NCI-H2081 (cell line): ENCODE measurements at places on chromosomes 12 and 14.

DNA sequence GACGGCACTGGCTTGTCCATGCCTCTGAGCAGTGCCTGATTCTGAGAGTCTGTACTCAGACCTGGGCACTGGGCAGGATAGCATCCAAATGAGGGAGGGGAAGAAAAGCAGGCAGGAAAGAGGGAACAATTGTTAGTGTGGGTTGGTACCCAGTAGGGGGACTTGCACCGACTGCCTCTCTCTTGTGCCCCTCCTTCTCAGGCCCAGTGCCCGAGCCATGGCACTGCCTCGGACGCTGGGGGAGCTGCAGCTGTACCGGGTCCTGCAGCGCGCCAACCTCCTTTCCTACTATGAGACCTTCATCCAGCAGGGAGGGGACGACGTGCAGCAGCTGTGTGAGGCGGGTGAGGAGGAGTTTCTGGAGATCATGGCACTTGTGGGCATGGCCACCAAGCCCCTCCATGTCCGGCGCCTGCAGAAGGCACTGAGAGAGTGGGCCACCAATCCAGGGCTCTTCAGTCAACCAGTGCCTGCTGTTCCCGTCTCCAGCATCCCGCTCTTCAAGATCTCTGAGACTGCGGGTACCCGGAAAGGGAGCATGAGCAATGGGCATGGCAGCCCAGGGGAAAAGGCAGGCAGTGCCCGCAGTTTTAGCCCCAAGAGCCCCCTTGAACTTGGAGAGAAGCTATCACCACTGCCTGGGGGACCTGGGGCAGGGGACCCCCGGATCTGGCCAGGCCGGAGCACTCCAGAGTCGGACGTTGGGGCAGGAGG is 2.2 kb downstream of the NAB2 start:
- no peak for DNase-seq

DNA sequence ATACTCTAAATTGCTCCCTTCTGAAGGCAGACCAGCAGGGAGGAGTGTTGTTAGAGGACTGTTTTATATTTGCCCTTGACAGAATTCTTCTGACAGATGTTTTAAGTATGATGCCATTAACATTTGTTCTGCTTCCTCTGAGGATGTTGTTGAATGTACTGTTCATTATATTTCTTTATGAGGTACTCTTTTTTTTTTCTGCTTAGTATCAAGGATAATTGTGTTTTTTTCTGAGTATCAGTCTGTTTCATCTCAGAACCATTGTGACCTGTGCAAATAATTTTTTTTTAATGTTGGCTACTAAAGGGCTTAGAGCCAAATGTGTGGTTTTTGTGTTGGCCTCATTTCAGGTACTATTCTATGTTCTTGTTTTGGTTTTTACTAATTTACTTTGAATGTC is 10.6 kb downstream of the METAP2 start:
- no peak for DNase-seq

- no peak for DNase-seq
These were observed 53.0 kb downstream of the NCOR2 start for GRCh38 chr12:124514145-124514995.

DNA sequence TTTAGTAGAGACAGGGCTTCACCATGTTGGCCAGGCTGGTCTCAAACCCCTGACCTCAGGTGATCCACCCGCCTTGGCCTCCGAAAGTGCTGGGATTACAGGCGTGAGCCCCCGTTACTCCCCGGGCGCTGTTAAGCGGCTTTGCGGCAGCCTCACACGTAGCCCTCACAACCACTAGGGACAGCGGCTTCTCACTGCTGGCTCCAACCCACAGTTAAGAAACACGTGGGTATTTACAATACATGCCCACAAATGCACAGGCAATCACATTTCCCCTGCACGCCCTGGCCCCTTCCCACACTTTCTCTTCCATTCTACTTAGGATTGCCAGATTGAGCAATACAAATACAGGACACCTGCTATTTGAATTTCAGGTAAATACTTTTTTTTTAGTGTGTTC is 37.0 kb upstream of the EIF5 start:
- no peak for DNase-seq

DNA sequence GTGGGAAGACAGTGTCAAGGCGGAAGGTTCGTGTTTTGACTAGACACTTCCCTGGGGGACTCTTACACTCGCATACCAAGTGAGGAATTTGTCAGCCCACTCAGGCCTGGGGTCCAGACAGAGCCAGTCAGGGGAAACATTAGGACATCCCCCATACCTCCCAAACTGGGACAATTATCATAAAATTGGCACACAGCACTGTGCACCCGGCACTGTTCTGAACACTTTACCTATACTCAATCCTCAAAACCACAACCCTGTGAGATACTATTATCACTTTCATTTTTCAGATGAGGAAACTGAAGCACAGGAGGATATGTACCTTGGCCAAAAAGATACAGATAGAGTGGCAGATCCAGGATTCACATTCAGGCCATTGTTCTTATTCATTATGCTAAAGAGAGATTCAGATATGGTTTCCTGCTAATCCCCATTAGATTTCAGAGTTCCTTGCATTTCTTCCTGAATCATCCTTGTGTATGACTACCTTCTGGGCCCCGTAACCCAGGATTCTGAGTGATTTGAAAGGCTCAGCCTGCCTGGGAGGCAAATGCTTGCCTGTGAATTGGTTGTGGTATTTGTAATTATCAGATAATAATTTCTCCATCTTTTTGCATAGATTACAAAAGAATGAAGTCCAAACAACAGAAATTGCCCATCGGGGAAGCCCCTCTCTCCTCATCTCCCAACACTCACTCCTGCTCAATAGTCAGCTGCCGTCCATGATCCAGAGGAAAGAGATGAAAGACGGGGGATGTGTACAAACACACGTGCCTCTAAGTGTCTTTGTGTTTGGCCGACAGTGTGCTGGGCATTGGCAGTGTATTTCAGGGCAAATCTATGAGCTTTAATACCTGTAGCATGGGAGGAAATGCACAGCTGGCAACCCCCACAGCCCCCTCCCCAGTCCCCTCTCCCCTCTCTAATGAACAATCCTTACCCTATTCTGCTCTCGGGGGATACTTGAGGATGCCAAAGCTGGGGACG is 4.6 kb downstream of the TAC3 start:
- no peak for DNase-seq

DNA sequence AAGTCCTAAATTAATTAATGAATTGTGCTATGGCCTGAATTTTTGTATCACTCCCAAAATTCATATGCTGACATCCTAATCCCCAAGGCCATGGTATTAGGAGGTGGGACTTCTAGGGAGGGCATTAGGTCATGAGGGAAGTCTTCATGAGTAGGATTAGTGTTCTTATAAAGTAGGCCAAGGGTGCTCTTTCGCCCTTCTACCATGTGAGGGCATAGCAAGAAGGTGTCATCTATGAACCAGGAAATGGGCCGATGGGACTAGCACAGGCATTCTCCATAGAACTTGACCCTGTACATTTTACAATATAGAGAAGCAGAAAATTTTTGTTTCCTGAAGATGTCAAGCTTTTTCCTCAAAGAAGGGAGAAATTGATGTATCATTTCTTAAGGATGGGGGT is 12.5 kb downstream of the SYT10 start:
- DNase-seq = no peak

DNA sequence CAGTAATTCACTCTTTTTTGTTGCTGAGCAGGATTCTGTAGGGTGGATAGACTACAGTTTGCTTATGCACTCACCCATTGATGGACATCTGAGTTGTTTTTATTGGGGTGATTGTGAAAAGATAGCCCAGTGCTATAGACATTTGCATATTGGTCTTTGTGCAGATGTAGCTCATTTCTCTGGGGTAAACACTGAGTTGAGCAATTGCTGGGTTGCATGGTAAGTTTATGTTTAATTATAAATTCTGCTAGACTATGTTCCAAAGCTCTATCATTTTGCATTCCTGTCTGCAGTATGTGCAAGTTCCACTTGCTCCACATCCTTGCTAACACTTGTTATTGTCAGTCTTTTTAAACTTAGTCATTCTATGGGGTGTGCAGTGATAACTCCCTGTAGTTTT is 65.4 kb upstream of the RFLNA start:
- no peak for DNase-seq

GRCh38 chr12:65121049-65121955 is at the start of gene WIF1:
Gene WIF1 (minus strand): TSS chr12:65121305. CDS start chr12:65121191, 114 bp downstream.
- DNase-seq = peak; percentile 32

- no peak for DNase-seq
These were observed 25.4 kb downstream of the PRORP start for GRCh38 chr14:35147711-35148110.

DNA sequence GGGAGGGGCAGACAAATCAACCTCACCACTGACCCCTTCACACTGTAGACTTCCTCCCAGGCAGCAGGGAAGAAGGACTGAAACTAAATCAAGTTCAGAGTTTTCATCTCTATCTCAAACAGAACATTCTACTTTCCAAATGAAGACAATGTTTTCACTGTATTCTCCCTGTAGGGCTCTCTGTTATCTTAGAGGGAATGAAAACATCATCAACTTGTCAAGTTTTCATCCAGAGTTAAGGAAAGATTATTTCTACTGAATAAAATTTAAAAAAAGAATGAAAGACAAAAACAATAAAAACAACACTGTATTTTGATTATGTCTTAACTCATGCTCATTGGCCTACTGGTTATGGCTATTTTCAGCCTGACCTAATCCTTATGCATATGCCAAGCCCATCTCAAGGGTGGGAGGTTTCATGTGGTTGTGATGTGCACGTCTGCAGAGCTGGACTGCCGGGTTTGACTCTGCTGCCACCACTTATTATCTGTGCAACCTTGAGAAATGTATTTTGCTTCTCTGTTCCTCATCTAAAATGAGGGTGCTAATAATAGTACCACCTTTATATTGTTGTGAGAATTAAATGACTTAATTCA is 152.0 kb upstream of the AVPR1A start:
- DNase-seq = no peak

- no peak for DNase-seq
These were observed 75.5 kb upstream of the CPSF6 start for GRCh38 chr12:69163681-69164362.

- no peak for DNase-seq
These were observed 40.7 kb downstream of the NKX2-1 start for GRCh38 chr14:36479344-36479743.

- no peak for DNase-seq
These were observed 53.4 kb upstream of the FOXN3 start for GRCh38 chr14:89470401-89470800.

DNA sequence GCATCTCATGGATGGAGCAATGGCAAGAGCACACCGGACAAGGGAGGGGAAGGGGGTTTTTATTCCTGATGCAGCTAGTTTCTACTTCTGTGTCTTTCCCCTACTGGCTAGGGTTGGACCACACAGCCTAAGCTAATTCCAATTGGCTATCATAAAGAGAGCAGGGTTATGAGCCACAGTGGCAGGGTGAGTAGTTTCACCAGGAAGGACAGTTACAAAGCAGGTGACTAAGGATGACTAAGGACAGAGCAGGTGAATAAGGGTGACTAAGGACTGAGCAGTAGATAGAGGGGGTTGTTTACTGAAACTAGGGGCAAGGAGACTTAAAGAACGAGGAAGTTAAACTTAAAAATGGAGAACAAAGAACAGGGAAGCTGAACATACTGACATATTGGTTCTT is 321.4 kb upstream of the SEL1L start:
- DNase-seq = no peak

GRCh38 chr12:22287776-22288621 is 46.5 kb downstream of the ST8SIA1 start:
- DNase-seq = peak; percentile 19

DNA sequence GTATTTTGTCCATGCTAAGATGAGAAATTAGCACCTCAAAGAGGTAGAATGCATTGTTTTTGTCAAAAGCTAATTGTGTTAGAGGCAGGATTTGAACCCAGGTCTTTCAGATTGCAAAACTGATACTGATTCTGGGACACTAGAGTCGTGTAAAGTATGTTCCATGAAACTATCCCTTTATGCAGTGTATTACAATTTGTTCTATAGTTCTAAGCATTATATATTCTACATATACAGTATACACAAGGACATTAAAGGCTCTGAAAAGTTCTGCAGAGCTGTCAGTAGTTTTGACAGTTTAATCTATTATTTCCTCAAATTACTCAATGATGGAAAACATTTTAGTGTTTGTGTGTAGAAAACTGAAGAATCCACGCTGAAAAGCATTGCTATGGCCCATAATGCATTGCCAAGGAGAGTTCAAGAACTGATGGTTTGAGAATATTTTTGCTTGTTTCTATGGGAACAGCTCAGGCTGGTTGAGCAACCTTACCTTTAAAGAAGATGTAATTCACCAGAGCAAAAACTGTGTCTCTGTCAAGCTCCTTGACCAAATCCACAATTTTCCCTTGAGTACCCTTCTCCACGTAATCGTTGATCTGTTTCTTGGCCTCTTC is 6.2 kb downstream of the SERPINA1 start:
- no peak for DNase-seq

- no peak for DNase-seq
These were observed 30.5 kb upstream of the CSRP2 start for GRCh38 chr12:76909290-76909689.

DNA sequence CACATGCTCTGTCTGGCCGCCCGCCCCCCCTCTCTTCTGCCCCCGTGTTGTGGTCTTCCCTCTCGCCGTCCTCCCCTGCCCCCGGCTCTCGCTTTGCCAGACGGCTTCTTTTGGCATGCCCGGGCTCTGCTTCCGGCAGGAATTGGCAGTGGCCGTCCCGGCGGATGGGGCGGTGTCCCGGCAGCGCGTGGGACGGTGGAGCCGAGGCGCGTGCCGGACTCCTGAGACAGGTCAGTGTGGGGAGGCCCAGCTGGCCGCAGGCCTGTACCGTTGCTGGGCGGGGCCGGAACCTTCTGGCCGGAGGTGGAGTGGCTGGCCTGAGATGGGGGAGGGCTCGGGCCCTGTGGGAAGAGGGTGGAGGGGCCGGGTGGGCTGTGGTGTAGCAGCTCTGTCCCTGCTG is 17.1 kb downstream of the KIF26A start:
- DNase-seq = no peak

DNA sequence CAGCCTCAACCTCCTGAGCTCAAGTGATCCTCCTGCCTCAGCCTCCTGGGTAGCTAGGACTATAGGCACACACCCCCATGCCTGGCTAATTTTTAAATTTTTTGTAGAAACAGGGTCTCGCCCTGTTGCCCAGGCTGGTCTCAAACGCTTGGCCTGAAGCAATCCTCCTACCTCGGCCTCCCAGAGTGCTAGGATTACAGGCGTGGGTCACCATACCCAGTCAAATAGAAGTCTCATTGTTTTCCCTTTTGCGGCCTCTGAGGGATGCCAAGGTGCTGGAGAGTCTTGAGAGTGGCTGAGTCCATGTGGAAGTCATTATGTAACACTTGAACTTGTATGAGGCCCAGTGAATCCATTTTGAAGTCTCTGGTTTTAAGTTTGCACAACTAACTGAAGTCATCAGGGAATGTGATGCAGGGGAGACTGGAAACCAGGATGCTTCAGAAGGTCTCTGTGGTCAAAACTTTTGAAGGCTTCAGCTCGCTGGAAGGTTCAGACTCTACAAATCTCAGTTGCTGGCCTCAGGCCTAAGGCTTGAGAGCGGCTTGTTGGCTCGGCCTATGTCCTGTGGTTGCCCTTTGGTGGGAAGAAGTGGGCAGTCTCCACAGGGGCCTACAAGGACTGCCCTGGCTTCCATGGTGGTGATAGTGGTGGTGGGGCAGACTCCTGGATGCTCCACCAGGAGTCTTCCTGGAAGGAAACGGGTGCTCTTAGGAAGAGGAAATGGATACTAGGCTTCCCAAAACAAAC is 29.2 kb downstream of the GALNT16 start:
- DNase-seq = no peak
